ENCODE measurements at places on chromosomes 16 and 17.

DNA sequence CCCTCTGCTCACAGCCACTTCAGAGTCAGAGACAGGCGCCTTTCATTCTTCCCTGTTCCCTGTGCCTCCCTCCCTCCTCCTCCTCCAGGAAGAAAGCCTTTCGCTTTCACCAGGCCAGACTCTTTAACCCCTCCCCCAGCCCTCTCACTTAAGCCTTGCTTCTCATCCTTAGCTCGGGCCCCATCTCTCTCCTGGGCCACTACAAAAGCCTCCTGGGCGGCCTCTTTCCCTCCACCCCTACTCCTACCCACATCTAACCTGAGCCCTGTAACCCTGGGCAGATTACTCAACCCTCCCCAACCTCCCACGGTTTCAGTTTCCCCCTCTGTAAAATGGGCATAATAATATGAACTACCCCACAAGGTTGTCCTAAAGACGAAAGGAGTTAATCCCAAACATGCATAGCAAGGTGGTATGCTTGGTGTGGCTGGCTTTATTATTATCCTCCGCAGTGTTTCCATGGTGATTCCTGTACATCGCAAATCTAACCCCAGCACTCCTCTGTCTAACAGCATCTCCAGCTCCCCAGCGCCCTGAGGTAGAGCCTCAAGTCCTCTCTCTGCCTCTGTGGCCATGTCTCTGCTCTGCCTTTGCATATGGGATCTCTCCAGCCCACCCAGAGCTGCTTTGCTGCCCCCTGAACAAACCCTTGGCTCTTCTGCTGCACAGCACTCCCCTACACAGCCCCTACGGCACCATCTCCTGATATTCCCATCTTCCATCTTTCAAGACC, 17.7 kb downstream of the PIMREG start:
- DNase-seq: no peak

DNA sequence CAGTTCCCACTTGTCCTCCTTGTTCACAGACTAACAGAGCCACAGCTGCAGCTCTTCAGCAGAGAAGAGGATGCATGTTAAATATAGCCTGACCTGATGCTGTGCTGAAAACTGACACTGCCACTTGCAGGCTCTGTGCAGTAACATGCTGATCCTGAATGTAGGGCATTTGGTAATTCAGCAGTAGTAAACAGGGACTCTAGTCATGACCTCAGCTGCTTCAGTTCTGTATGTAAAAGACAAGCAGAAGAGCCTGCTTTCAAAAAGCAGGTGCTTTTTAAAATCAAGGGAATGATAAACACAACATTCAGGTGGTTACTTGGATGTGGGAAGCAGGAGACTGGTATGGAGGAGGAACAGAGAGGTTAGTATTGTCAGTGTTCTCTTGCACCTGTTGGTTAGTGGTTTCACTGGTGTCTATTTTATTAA, 33.8 kb downstream of the ESRP2 start:
- DNase-seq: peak; percentile 3

DNA sequence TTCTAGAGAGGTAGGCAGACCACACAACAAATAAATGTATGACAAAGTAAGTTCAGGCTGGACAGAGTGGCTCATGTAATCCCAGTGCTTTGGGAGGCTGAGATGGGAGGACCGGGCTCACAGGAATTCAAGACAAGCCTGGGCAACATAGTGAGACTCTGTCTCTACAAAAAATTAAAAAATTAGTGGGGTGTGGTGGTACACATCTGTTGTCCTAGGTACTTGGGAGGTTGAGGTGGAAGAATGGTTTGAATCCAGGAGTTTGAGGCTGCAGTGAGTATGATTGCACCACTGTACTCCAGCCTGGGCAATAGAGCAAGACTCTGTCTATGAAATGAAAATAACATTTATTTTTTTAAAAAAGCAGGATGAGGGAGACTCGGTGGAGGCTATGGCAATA, 18.5 kb downstream of the CHP2 start:
- no peak for DNase-seq

DNA sequence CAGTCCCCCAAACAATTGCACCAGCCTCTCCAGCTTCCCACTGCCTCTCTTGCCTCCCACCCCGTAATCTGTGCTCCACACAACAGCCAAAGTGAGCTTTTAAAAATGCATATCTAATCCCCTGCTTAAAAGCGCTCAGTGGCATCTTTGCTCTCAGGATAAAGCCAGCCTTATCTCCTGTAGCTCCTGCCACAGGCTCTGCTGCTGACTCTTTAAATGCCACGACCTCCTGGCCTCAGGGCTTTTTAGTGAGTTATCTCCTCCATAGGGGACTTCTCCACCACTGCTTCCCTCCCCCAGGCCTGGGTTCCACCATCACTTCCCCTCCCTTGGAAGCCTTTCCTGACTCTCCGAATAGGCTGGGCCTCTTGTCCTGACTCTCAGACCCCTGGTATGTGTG, 98.6 kb downstream of the GNAO1 start:
- no peak for DNase-seq

DNA sequence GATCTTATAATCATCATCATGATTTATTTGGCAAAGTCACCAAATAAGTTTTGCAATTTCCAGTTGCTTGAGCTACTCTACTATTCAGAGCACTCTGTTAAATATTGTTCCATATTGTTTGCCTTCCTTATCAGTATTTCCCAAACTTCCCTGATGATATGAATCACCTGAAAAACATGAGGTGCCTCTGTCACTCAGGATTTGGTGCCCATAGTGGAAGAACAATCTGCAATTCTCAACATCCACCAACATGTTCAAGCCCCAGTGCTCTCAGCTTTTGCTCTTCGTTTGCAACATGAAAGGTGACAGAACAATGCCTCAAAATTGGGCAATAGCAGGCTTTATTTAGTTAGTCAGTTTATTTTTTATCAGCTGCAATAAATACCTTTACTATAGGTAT, 28.6 kb upstream of the WSB1 start:
- no peak for DNase-seq

DNA sequence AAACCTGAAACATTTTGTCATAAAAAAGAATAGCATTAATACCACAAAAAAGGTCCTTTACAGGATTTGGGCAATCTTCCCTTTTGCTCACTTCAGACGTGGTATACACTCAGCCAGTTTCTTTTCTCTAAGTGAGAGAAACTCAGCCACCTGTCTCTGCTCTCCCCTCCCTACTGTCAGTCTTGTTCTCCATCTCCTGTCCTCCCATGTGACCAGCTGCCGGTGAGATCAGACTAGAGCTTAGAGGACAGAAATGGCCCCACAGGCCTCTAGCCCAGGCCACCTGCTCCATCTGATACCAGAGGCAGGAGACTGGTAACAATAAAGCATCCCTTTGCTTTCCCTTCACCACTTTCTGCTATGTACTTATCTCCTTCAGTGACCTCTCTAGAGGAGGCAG, 34.9 kb downstream of the CMC2 start:
- no peak for DNase-seq

- DNase-seq: peak; percentile 7
These were observed 28.7 kb upstream of the GAS7 start for GRCh38 chr17:10226930-10227695.

DNA sequence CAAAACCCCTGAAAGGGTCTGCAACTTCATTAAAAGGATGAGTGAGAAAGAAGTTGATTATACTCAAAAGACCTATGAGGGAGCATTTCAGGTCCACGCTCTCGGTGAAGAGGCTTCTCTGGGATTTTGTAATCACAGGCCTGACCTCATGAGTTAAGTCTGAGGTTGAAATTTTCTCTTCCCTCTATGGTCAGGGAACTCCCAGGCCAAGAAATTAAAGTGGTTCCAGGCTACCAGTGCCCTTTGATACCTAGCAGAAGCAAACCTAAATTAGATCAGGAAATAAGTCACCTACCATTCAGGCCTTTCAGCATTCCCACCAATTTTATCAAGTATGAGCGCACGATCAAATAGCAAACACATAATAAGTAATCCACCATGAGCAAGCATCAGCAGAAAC, 27.9 kb downstream of the MBTD1 start:
- DNase-seq: no peak

- no peak for DNase-seq
These were observed 31.6 kb downstream of the ARHGAP17 start for GRCh38 chr16:24983561-24983960.

DNA sequence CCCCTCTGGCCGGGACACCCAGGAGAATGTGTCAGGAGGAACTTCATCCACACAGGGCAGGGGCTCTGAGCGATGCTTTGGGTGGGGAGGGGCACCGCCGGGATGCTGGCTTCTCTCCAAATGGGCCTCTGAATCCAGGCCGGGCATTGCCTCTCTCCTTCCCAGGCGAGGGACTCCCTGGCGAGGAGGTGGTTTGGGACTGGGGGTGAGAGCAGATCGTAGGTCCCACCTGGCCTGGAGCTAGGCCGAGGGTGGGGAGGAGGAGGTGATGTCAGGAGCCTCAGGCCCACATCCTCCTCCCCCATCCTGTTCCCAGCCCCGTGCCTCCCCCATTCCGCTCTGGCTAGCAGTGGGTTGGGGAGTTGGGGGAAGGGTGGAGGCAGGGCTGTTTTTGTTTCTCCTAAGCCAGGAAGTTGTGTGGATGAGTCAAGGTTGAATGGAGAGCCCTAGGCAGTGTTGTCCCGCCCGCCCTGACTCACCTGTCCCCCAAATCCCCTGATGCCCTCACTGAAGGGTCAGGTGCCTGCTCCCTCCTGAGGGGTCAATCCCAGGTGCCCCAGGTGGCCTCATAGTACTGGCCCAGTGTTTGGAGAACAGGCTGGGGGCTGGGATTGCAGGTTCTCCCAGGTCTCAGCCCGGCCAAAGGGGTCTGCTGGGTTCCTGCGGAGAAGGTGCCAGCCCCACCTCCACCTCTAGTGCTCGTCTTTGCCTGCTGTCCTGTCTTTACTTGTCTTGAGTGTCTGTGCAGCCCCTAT, 2.8 kb downstream of the GRB7 start:
- no peak for DNase-seq

DNA sequence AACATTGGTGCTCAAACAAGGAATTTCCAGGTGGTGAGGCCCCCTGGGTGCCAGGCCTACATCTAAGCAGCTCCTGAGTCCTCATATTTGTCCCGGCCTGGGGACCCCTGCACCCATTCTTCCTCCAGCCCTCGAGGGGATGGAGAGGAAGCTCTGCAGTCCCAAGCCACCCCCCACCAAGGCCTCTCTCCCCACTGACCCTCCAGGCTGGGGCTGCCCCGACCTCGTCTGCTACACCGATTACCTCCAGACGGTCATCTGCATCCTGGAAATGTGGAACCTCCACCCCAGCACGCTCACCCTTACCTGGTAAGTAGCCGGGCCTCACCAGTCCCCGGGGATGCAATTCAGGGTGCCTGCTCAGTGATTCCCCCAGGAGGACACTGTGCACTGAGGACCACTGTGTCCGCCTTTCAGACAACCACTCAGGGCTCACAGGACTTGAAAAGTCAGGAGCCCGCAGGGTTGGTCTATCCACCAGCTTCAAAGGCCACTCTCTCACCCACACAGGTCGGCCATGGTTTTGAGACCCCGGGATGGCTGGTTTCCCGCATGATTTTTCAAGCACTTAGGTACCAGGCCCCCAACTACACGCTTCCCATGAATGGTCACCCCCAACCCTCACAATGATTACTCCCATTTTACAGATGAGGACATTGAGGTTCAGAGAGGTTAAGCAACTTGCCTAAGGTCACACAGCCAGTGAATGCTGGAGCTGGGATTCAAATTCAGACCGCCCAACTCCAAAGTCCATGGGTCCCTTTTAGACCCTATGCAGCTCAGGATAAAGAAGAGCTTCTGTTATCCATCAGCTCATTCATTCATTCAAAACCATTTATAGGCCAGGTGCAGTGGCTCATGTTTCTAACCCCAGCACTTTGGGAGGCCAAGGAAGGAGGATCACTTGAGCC, 32.4 kb downstream of the IL21R start:
- no peak for DNase-seq

All from NCI-H1694 (cell line).